Suppressor macrophage treated with lipopolysaccharide for 1 hour (primary cell): ENCODE measurements at places on chromosomes 2 and 18.

- no peak for DNase-seq
Measured at GRCh38 chr2:170573671-170574070, 141.5 kb upstream of the SP5 start.

DNA sequence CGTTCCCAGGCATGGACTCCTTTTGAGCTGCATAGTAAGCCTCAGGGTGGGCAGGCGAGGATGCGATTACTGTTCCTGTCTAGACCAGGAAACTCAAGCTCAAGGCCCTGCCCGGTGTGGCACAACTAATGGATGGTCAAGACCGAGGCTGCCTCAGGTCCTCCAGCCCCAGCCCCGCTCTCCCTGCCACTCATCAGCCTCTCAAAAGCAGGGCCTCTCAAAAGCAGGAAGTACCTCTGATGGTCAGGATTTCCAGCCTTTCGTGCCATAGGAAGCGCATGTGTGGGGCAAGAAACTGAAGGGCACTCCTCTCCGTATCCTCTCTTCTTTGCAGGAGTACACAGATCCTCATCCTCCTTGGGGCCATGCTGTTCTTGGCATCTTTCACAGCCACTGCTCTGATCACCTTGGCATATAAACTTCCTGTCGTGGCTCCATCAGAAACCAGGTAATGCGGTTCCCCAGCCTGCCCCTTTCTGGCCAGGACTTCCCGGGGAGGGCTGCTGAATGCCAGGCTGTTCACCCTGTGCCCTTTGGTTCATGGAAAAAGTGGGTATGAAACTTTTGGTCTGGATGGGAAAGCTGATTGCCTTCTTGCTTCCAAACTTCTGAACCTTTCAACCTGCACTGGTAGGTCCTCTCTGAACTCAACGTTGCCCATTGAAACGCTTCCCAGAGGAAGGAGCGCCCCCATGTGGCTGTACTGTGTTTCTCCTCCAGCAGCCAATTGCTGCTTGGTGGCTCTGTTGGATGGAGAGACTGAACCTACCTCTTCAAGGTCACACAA is 82.8 kb upstream of the SEC11C start:
- peak; percentile 83 for DNase-seq

DNA sequence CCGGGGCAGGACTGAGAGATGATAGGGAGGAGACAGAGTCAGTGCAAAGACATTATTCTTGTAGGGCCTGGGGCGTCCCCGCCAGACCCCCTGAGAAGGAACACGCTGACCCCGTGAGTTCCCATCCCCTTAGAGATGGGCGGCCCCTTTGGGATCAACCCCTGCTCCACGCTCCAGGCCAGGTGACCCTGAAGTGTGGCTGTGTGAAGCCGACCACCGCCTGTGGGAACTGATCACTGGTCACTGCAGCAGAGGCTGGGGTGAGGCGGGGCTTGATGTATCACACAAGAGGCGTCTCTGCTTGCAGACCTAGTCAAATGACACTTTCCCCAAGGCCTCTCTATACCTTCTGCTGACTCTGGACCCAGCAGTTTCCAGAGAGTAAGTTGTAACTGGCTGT is 157.4 kb upstream of the TWIST2 start:
- DNase-seq: no peak

- DNase-seq: no peak
Measured at GRCh38 chr2:178157574-178157973, 36.7 kb upstream of the OSBPL6 start.

DNA sequence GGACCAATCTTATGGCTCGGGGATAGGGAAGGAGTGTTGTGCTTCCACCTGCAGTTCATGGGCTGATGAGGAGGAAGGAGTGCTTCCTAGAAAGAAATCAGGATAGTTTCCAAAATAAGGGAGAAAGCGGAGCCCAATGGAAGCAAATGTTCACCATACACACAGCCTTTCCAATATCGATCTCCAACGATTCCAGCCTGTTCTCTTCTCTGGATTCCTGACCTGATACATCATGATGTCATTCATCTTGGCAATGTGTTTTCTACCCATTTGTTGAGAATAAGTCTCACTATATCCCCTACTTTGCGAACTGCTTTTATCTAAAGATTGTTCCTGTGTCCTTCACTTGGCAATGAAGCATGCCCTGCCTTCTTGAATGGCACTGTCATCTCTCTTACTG is 205.3 kb upstream of the SIX2 start:
- DNase-seq: no peak

DNA sequence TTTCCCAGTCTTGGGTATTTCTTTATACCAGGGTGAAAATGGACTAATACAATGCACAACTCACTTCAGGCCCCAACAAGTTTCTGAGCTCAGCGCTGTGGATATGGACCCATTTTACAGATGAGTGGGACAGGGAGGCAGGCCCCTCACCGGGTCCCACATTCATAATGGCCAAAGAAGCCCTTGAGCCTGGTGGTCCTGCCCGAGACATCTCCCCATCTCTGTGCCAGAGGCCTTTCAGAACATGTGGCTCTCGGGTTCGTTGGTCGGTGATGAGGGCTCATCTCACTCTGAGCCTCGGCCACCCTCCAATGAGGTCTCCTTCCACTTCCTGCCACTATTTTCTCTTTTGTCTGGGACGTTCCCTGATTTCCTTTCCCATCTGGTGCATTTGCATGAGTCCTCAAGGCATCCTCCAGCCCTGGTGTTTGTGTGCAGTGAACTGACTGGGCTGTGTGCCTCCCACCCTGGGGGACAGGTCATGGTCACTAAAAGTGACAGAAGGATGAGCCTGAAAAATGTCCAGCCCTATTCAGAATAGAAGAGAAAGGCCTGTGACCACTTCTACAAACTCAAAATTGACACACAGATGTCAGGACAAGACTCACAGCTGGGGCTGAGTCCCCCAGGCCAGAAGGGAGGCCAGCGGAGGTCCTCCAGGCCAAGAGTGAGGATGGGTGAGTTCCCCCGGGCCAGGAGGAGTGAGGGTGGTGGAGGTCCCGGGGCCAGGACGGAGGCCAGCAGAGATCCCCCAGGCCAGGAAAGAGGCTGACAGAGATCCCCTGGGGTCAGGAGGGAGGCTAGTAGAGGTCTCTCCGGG is 134.5 kb downstream of the PTGR3 start:
- no peak for DNase-seq

- DNase-seq: no peak
Measured at GRCh38 chr2:118584062-118584749, 263.2 kb downstream of the EN1 start.

DNA sequence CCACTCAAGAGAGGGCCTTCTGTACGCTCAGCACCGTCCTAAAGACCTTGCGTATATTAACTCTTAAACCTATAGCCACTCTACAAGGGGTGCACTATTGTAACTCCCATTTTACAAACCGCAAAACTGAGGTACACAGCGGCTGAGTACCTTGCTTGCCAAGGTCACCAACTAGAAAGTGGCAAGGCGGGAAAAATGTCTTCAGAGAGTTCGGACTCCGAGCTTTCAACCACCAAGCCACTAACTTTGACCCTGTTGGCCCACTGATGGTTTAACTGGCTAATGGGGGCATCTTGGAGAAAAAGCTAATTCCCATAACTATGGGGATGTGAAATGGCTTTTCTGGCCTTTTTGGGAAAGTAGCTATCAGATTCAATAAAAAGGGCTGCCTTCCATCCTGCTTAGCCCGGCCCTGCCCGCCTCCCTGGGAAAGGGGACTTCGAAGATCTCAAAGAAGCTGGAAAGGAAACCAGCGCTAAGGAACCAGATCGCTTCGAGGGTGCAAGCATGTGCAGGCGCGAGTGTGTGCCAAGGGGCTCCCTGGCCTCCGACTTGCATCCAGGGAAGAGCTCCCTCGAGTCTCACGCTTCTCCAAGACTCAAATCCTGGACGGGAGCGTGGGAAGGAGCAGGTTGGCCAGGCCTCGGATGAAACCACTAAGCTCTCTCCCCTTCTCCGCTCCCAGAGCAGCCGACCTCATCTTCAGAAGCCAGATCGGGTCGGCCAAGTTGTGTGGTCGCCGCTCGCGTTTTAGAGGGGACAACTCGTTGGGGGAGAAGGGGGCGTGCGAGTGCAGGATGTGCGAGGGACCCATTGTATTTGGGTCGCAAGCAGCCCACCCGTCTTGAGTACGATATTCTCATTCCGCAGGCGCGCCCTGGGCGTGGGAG is 2.2 kb upstream of the SP5 start:
- DNase-seq: no peak

- peak; percentile 73 for DNase-seq
Measured at GRCh38 chr18:29147944-29148343, 971.0 kb upstream of the CDH2 start.

DNA sequence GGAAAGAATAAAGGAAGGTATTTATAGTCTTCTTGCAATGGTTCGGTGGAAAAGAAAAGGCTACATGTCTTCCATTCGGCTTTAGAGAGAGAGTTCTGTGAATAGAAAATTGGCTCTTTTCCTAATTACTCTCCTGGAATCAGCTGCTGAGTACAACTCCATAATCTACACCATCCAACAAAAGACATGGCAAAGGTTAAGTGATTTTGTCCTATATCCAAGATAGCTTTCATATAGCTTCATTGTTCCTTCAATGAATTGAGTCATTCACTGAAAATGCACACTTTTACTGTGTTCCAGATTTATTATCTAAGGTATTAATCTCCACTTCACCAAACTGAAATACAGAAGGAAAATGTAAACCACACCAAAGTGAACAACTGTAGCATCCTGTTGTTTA is 514.5 kb downstream of the LRRTM4 start:
- no peak for DNase-seq

DNA sequence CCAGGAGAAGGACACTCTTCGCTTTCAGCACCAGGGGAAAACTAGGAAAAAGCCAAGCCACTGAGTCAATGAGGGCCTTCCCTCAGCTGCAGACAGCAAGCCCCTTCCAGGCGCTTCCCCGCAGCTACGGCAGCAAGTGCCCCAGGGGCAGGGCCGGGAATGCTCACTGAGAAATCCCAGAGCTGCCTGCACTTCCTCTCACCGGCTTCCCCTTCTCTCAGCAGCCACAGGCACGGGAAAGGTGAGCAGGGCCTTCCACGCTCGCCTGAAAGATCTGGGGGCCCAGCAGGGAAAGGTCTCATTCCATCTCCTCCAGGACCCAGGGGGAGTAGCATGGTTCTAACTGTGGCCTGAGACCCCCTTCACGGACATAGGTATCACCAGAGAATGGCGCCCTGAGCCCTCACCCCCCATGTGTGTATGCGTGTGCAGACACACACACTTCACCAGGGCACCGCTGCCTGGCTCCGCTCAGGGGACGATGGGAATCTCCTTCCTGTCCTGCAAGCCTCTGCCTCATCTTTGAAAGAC is 29.6 kb upstream of the FOSL2 start:
- no peak for DNase-seq

GRCh38 chr2:176380341-176380740 is 111.1 kb downstream of the MTX2 start:
- no peak for DNase-seq

DNA sequence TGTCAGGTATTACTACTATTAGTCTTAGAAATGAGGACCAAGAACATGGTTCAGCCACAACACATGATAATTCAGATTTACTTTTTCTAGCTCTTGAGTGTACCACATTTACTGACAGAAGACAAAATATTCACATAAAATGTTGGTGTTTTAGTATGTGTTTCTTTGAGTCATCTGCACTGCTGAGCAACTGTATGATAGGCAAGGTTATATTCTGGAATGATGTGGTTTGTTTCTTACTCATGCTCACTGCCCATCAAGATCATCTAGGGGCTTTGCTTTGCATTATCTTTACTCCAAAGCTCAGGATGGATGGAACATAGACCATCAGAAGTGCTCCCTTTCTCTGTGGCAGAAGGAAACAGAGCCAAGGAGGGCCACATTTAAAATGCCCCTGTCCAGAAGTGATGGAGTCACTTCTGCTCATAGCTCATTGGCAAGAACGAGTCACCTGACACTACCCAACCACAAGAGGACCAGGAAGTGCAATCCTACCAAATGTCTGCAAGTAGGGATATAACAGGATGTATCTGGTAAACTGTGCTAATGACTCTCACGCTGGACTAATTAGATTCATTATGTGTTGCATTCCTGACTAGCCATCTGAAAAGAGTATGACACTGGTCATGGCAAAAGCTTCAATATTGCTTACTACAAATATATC is 81.5 kb downstream of the DIS3L2 start:
- no peak for DNase-seq

GRCh38 chr2:201223089-201224073 is 37.0 kb upstream of the CASP8 start:
- no peak for DNase-seq

DNA sequence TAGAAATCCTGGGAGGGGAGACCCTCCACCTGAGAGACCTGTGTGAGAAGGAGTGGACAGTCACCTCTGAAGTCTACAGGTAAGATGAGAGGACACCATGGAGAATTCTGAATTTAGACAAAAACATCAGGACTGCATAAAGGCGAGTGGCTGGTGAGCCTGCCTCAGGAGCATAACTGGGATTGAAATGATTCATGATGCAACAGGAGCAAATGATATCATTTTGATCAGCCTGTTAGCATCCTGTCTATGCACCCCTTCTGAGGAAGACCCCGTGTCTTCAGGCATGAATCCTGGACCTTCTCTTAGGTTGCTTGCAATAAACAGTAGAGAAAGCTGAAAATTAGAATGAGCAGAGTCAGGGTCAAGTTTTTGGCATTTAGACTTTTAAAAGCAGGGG is 245.8 kb downstream of the ETAA1 start:
- no peak for DNase-seq

DNA sequence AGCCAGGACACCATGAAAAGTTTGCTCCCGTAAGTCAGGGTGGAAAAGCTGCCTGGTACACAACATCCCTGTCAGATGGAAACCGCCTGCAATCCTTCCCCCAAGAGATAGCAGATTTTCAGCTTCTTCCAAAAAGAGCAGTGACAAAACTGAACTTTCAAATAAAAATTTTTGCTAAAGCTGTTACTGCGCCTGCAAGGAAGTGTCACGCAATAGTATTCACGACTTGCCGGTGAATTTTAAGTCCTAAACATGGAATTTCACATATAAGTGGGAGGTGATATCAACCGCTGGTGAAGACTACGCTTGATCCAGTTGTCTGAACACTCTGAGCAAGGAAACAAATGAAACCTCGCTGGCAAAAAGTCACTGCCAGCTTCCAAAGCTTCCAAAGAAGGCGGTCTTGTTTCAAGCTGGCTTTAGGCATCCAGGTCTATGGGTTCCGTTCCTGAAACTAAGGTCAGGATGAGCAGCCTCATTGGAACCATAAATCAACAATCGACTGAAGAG is 2.8 kb downstream of the COL6A3 start:
- no peak for DNase-seq

DNA sequence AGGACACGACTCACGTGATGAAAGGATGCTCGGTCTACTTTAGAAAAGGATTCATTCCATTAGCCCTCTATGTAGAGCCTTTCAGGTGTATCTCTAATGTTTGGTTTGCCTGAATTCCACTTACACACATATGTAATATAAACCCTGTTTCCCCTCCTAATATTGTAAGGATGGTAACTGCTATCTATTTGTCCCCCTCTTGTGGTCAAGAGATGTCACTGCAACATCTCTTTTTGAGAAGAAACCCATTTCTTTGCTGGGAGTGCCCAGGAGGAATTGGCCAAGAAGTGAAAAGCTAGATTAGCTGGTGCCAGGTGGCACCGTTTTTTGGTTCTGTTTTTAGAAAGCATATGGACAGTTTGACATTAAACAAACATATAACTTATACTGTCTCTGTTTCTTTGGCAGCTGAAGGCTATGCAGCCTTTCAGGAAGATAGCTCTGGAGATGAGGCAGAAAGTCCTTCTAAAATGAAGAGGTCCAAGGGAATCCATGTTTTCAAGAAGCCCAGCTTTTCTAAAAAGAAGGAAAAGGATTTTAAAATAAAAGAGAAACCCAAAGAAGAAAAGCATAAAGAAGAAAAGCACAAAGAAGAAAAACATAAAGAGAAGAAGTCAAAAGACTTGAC is 41.2 kb downstream of the RALBP1 start:
- DNase-seq: peak; percentile 46
